H1 (cell line): ENCODE measurements at places on chromosomes 3 and 15.
A peak's percentile ranks its signal among the peaks of the same experiment; 100 is the strongest.

DNA sequence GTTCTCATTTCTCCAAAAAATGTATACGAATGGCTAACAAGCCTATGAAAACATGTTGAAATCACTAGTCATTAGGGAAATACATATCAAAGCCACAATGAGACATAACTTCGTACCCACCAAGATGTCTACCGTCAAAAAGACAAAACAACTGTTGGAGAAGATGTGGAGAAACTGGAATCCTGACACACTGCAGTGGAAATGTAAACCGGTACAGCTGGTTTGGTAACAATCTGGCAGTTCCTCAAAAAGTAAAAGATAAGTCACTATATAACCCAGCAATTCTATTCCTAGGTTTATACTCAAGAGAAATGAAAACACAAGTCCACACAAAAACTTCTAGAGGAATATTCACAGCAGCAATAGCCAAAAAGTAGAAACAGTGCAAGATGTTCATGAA, 7.0 kb downstream of the SCAPER start:
- DNase-seq: no peak
- no peak overlapping the region for H3K27ac ChIP-seq
- no peaks in the 10 kb centered on the region for H3K4me1 ChIP-seq
- no peaks in the 10 kb centered on the region for H3K36me3 ChIP-seq

DNA sequence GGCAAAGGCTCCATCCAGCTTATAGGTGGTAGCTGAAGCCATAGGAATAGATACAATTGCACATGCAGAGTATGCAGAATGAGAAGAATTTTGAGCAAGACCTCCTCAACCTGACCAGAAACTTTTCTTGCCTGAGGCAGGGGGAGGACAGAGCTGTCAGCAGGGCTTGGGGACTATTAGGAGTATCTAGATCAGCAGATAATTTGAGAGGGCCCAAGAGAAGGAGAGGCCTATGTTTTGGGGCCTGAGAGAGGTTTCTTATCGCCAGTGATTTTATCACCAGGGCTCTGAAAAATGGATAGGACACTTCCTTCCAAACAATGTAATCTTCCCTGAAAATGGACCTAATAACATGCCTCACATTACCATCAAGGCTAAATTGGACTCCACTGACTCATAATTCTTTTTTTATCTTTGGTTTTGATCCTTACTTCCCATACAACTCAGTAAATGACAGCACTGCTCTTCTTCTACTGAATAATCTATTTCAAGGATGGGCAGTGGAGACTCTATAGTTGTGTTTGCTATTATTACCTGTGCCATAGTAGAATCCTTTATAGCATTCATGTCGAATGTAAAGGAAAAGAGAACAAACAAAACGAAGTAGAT, 15.8 kb upstream of the RAMAC start:
- H3K36me3 ChIP-seq: no peaks in the 10 kb centered on the region
- no peaks in the 10 kb centered on the region for H3K4me1 ChIP-seq
- DNase-seq: no peak
- no peaks in the 10 kb centered on the region for H3K27me3 ChIP-seq
- no peak overlapping the region for H3K27ac ChIP-seq
- no peak overlapping the region for H3K4me3 ChIP-seq

- no peaks in the 10 kb centered on the region for H3K36me3 ChIP-seq
- DNase-seq: no peak
- H3K4me3 ChIP-seq: no peak overlapping the region
- no peak overlapping the region for H3K27ac ChIP-seq
- no peaks in the 10 kb centered on the region for H3K4me1 ChIP-seq
- H3K27me3 ChIP-seq: no peaks in the 10 kb centered on the region
These were observed 37.9 kb downstream of the ADIPOQ start for GRCh38 chr3:186880406-186880805.

DNA sequence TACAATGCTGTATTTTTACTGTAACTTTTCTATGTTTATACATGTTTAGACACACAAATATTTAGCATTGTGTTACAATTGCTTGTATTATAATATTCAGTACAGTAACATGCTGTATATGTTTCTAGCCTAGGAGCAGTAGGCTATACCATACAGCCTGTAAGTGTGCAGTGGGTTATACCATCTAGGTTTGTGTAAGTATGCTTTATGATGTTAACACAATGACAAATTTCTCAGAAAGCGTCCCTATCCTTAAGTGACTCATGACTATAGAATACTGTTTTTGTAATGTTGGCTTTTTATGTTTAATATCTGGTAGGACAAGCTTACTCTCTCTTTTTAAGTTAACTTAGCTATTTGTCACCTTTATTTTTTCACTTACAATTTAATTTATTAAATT, 127.5 kb upstream of the THRB start:
- no peak for DNase-seq
- H3K4me1 ChIP-seq: no peaks in the 10 kb centered on the region
- no peaks in the 10 kb centered on the region for H3K27me3 ChIP-seq
- no peak overlapping the region for H3K4me3 ChIP-seq

DNA sequence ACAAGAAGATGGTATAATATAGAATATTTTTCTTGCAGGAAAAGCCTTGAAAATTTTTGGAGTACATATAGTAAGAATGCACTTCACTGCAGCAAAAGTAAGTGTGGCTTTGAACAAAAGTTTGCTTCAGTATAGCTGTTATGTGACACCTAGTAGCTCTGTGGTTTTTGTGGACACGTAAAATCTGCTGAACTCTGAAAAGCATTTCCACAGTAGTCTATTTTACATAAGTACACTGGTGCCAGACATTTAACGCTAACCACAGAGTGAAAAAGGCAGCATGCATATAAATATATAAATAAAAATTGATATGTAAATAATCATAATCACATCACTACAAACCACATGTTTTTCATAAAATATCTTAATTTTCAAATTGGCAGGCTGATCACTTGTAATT, 39.8 kb downstream of the CGGBP1 start:
- H3K27ac ChIP-seq: no peak overlapping the region
- H3K36me3 ChIP-seq: no peaks in the 10 kb centered on the region
- DNase-seq: no peak
- H3K4me1 ChIP-seq: no peaks in the 10 kb centered on the region
- no peaks in the 10 kb centered on the region for H3K27me3 ChIP-seq

DNA sequence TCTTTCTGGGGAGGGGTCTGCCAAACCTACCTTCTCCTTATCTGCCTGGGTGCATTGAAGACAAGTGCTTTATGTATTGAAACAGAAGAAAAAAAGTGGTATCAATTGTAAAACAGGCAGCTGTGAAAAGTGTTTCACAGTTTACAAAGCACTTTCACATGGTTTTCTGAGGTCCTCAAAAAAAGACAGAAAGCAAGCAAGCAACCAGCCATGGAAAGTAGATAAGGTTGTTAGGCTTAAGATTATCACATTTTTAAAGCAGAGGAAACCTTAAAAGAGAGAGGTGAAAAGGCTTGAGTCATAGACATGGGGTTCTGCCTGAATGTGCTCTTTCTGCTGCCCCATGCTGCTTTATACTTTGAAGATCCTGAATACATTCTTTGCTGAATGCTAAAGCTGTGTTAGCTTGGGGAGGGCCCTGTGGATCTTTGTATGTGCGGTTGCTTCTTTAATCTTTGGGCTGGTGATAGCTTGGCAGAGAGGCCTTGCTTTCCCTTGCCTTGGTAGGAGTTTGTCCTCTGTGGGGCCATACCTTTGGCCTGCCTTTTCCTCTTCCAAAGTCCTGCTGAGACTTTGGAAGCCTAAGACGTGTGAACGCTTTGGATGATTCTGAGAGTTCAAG, 2.6 kb downstream of the SMAD3 start:
- H3K27ac ChIP-seq: no peak overlapping the region
- H3K4me1 ChIP-seq: peaks cover 13% of the 10 kb centered on the region
- H3K36me3 ChIP-seq: no peaks in the 10 kb centered on the region
- peak overlapping the region; percentile 94 for H3K4me3 ChIP-seq

- no peaks in the 10 kb centered on the region for H3K27me3 ChIP-seq
- no peak overlapping the region for H3K27ac ChIP-seq
- H3K4me1 ChIP-seq: peaks cover 5% of the 10 kb centered on the region; the same call in 1 of the 2 replicates
- no peak for DNase-seq
These were observed 431.2 kb downstream of the LPP start for GRCh38 chr3:188584958-188585689.

GRCh38 chr15:34837246-34838016, 42.1 kb upstream of the ACTC1 start:
- no peak overlapping the region for H3K27ac ChIP-seq
- no peaks in the 10 kb centered on the region for H3K36me3 ChIP-seq
- DNase-seq: no peak
- H3K27me3 ChIP-seq: no peaks in the 10 kb centered on the region
- H3K4me3 ChIP-seq: no peak overlapping the region

GRCh38 chr15:85430406-85431204, 50.2 kb downstream of the AKAP13 start:
- H3K36me3 ChIP-seq: no peaks in the 10 kb centered on the region
- H3K4me3 ChIP-seq: no peak overlapping the region
- peaks cover 6% of the 10 kb centered on the region; the same call in 1 of the 2 replicates for H3K4me1 ChIP-seq
- H3K27ac ChIP-seq: no peak overlapping the region
- peaks cover 1% of the 10 kb centered on the region for H3K27me3 ChIP-seq
- no peak for DNase-seq

DNA sequence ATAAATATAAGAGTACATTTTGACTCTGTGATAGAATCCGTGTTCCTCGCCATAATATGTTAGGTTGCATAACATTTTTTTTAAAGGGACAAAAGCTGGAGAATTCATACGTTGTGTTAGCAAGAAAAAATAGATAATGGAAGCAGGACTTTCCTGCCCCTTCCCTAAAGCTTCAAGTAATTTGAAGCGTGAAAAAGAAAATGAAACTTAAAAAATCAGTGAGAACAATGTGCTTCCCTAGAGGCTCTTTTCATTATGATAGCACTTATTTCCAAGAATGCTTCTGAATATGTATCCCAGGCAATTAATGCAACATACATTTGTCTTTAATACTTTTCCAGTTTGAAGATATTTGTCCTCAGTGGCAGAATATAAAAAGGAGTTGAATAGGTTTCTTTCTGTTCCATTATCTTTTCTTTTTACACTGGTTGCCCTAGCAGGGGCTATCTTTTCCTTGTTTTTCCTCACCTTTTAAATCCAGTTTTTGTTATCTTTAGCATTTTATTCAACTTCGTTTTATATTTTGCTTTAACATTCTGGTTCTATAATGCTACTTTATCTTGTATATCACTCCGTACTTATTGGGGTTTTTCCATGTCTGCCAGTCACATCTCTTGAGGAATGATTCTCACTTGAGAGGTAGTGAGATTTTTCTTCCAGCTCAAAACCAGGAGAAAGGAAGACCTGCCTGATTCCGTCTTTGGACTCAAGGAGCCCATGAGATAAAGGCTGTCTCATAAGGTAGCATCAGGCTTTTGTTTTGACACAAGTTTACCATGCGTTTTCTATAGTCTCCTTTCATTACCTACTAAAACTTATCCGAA, 113.8 kb downstream of the MBNL1 start:
- DNase-seq: no peak
- H3K27me3 ChIP-seq: no peaks in the 10 kb centered on the region
- no peak overlapping the region for H3K4me3 ChIP-seq

DNA sequence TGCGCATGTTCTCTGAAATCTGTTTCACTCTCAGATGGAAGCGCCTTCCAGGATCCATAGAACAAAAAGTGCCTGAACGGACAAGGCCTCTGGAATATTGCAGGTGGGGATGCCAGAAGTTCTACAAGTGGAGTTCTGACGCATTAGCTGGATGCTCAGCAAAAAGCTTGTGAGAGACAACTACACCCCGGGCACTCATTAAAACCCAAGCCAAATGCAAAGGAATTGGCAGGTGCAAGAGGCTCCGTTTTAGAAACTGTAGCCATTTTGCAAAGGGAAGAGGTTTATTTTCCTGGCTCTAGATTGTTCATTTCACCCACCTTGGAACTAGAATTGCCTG, 35.2 kb upstream of the SLC24A5 start:
- DNase-seq: no peak
- no peak overlapping the region for H3K27ac ChIP-seq
- no peak overlapping the region for H3K4me3 ChIP-seq
- H3K36me3 ChIP-seq: no peaks in the 10 kb centered on the region
- no peaks in the 10 kb centered on the region for H3K4me1 ChIP-seq
